ENCODE measurements at places on chromosomes 12 and 14.

DNA sequence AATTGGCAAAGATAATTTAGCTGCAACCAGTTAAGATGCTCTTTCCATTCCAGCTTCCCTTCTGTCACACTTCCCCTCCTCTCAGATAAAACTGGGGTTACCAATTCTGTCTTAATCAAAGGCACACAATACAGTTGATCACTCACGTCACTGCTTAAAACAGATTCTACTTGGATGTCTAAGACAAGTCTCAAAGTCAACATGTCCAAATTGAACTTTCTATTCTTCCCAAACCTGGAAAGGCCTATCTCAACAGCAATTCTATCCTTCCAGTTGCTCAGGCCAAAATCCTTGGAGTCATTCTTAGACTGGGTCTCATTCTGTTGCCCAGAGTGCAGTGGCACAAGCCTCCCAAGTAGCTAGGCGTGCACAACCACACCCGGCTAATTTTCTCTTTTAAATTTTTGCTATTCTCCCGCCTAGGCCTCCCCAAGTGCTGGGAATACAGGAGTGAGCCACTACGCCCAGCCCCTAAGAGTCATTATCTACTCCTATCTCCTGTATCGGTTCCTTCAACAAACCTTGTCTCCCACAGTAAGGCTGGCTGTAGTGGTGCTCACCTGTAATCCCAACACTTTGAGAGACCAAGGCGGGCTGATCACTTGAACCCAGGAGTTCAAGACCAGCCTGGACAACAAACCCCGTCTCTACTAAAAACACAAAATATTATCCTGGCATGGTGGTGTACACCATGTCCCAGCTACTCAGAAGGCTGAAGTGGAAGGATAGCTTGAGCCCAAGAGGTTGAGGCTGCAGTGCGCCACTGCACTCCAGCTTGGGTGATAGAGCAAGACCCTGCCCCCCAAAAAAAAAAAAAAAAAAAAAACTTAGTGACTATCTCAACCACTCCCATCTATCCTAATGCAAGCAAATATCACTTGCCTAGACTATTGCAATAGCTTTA is 4.7 kb downstream of the RPS29 start:
- DNase-seq: no peak

DNA sequence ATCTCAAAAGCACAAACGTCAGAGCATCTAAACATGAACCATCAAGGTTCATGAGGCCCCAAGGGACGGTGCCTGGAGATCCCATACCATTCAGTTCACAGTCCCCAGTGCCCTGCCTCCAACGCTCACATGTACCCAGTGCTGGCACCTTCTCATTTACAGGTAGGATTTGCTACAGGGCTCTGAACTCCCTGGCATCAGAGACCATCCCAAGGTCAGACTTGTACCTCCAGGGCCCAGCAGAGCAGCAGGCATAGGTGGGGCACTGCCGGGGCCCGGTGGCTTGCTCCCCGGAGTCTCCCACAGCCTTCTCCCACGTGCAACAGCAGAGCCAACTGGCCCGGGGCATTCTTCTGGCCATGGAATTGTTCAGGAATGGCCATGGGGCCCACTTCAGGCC is 114.8 kb downstream of the BCL11B start:
- DNase-seq: no peak

DNA sequence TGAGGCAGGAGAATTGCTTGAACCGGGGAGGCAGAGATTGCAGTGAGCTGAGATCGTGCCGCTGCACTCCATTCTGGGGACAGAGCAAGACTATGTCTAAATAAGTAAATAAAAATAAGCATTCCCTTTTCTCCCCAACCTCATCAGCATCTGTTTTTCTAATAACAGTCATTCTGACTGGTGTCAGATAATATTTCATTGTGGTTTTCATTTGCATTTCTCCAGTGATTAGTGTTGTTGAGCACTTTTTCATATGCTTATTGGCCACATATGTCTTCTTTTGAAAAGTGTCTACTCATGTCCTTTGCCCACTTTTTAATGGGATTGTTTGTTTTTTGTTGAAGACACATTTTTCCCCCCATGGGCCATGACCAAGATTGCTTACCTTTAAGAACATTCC is 243.2 kb downstream of the ADAMTS20 start:
- no peak for DNase-seq

- DNase-seq: no peak
These were observed 100.5 kb downstream of the TSPAN8 start for GRCh38 chr12:71057330-71057729.

- DNase-seq: no peak
These were observed 18.6 kb downstream of the APOBEC1 start for GRCh38 chr12:7647071-7647470.

DNA sequence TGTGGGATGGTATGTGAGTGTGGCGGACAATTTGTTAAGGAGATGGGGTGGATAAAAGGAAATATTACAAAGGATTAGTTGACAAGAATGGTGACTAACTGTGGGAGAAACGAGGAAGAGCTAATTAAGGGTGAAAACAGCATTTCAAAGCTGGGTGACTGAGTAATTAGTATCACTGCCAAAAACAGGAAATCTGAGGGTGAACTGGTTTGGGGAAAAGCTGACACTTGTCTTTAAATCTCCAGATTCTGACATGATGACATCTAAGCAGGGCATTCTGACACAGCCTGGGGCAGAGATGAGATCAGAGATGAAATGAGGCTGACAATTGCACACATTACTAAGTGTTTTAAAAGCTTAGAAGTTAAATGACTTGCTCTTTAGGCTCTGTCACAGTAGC is 42.4 kb upstream of the CCDC175 start:
- no peak for DNase-seq

- DNase-seq: no peak
These were observed 52.3 kb downstream of the KCNK10 start for GRCh38 chr14:88270776-88271175.

GRCh38 chr14:81605660-81606059 is 72.0 kb upstream of the SEL1L start:
- DNase-seq: no peak

DNA sequence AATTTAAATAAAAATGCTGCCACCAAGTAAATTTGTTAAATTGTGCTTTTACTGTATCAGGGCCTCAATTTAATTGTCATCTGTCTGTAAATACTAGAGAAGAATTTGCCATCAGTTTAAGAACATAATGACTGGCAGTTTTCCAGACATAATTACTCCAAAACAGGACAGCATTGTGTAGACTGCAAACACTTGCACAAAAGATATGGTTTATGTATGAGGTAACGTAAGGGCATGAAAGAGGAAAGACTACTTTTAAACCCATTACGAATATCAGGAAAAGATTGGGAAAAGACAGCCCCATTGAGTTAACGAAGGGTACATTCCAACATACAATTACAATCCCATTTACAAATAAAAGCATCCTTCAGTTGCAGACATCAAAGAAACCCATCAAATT is 59.8 kb upstream of the KRR1 start:
- DNase-seq: no peak

DNA sequence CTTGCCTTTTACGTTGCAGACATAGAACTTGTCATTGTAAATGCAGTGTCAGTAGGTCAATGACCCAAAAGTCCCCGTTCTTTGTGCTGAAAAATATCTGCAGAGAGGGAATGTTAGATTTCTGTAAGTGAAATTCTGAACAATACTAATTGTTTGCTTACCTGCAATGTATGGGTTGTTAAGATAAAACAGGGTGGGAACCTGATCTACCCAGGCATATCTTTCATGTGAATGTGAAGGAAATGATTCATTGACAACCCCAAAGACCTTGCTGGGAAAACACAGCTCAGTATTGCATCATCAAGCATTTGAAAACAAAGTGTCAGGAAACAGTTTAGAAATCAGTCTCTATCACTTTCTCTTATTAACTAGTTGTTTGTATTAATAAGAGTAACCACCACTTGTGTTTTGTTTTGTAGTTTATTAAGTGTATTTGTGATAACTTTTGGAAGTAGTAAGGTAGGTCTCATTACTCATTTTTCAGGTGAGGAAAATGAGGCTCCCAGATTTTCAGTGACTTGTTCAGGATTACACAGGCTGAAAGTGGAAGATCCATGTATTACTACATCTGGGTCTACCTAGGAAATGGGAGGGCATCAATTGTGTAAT is 57.9 kb upstream of the SLC38A2 start:
- DNase-seq: no peak

- DNase-seq: no peak
These were observed 26.8 kb downstream of the RGS6 start for GRCh38 chr14:71959055-71959454.

DNA sequence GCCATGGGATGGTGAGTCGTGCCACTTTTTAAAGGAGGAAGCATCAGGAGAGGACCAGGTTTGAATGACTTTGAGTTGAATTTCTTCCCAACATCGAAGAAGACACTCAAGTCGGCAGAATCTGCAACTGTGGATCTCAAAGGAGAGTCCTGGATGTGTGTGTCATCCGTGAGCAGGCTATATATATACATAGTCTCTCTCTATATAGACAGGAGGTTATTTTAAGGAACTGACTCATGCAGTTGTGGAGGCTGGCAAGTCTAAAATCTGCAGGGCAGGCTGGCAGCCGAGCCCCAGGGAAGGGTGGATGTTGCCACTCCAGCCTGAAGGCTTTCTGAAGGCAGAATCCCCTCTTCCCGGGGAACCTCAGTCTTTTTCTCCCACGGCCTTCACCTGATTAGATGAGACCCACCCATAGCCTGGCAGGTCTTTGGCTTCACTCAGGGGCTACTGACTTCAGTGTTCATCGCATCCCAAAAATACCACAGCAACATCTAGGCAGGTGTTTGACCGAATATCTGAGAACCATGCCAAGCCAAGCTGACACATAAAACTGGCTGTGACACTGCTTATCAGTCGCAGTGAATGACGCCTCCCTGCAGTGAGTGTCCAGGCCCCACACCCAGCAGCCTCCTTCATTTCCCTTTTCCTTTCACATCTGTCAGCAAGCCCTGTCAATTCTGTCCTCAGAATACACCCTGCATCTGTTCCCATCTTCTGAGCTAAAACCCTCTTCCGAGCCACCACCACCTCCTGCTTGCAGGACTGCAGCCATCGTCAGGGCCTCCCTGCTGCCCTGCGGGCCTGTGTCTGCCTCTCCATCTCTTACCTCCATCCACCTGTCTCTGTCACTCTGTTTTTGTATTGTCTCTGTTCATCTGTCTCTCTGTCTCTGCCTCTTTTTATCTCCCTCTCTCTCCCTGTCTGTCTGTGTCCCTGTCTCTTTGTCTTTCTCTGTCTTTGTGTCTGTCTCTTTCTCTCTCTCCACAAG is 54.0 kb downstream of the ZNF664 start:
- DNase-seq: no peak

DNA sequence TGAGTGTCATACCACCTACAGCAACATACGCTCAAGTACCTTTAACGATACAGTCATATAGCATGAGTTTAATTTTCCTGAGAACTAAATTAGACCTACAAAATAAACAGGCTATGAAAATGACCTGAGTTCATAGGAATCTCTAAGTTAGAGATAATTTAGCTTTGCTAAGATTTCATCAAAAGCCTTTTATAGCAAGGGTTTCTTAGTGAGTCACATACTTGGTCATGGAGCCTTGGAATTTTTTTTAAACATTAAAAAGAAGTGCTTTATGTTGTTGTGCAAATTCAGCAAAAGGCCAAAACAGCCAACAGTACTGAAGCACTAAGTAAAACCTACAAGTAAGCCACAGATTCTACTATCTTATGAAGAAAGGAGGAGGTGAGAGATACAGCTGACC is 93.6 kb upstream of the FERMT2 start:
- no peak for DNase-seq

DNA sequence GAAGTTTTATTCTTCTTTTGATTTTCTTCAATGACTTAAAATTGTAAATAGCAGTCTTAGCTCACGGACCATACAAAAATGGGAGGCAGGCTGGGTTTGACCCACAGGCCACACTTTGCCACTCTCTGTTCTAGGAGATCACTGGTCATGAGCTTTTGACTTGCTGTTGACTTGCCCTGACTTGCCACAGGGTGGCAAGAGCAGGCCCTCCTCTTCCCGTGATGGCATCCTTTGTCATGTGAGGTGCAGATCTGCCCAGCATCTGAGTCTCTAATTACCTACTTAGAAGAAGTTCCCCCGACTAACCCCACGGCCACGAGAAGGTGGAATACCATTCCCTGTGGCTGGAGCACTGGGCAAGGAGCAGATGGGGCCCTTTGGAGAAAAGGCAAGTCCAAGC is 81.0 kb upstream of the SCAF11 start:
- DNase-seq: no peak

DNA sequence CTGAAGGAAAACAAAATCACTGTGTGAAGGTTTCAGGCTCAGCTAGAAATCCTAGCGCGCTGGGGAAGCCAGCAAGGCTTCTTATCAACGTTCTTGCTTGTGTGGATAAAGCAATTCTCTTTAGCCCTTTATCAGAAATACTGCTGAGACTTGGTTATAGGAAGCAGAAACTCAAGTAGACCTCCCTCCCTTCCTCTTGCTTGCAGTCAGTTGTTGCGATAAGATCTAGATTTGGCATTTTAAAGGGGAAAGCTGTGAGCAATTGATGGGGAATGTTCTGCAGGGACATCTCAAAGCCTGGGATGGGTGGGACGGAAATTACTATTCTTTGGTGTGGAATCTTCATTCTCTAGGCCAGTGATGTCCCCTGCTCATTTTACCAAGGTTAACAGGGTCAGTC is 76.4 kb upstream of the ANO4 start:
- DNase-seq: no peak

DNA sequence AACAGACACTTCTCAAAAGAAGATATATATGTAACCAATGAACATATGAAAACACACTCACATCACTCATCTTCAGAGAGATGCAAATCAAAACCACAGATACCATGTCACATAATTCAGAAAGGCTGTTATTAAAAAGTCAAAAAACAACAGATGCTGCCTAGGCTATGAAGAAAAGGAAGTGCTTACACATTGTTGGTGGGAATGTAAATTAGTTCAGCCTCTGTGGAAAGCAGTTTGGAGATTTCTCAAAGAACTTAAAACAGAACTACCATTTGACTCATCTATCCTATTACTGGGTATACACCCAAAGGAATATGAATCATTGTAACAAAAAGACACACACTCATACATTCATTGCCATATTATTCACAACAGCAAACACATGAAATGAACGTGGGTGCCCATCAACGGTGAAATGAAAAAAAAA is 35.1 kb downstream of the EIF2S3B start:
- DNase-seq: no peak

DNA sequence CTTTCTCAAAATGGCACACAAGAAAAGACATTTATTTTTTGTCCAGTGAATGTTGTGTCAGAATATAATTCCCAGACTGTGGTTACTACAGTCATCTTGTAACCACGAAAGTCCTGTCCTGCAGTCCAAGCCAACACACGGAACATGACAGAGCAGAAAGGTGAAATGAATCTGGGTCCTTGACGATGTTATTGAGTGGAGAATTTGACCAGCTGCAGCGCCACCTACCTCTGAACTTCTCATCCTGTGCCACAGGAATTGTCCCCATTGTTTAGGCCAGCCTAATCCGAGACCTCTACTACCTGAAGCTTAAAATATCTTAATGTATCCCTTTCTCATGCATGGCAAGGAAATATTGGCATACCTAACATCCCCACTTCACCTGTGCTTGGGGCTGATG is 64.1 kb upstream of the OTX2 start:
- DNase-seq: no peak

DNA sequence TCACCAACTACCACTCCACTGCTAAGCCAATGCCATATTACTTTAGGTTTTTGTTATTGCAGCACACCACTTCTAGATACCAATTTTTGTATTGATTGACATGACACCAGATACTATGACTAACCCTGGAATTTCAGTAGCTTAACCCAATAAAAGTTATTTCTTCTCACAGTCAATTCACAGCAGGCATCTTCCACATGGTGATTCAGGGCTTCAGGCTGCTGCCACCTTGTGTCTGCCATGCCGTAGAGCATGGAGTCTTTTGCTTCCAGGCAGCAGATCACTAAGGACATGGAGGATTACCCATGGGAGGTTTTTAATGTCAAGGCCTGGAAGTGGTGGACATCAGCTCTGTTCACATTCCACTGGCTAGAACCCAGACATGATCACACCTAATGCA is 56.4 kb upstream of the LTA4H start:
- no peak for DNase-seq

All from activated T-cell treated with anti-CD3 and anti-CD28 coated beads for 4 hours (primary cell).